Stimulated activated CD4-positive, alpha-beta T cell treated with anti-CD3 and anti-CD28 coated beads, Interleukin-15, amount 100 ng/mL, for 24 hours (primary cell): ENCODE measurements at places on chromosomes 6 and 20.

- no peak for DNase-seq
These were observed 105.1 kb downstream of the EDN3 start for GRCh38 chr20:59405226-59406200.

DNA sequence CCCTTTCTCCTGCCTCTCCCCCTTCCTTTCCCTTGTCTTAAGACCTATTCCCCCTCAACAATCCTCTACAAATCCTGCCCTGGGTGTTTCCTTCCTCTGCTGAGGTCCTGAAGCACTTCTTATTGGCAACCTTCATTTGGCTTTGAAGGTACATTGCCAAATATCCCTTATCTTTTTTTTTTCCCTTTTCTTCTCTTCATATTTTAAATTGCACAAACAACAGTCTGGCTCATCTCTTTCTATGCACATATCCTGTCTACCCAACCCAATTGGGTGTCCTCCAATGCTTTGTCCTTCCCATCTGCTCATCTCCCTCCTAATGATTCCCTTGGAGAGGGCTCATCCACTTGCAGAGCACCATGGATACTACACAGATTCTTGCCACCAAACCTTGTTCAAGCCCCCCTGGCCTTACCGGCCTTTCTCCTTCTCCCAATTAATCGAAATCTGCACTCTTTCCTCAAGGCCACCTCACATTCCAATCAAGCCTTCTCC is 537.9 kb upstream of the JARID2 start:
- DNase-seq, result no peak

DNA sequence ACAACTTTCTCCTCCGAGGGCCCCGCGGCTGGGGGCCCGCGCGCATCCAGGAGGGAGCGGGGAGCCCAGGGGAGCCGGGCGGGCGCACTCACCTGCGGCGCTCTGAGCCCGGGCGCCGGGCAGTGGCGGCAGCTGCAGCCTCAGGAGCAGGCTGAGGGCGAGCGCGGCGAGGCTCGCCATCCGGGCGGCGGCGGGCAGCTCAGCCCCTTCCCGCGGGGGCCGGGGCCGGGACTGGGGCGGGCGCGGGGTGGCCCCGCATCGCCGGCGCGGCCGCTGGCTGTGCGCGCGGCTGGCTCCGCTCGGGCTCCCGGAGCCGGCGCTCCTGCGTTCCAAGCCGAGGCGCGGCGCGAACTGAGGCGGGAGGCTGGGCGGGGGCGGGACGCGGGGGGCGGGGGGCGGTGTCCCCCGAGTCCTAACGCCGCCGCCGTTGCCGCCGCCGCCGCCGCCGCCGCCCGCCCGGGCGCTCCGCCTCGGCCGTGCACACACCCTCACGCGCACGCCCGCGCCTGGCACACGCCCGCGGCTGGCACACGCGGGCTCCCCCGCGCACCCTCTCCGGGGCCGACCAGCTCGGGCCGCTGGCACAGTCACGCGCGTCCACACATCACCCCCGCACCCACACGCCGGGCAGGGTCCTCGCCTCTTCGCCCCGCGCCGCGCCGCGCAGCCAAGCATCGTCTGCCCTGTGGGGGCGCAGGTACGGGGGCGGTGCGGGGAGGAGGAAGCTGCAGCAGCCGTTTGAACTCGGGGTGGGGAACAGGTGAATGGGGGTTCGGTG is at the start of gene PTPRT:
PTPRT (minus strand) TSS at position 353 of the 778 bp plus-strand sequence; CDS start at position 180, 173 bp downstream.
- DNase-seq, result no peak

GRCh38 chr20:1830240-1830639 is 65.0 kb upstream of the SIRPA start:
- no peak for DNase-seq

DNA sequence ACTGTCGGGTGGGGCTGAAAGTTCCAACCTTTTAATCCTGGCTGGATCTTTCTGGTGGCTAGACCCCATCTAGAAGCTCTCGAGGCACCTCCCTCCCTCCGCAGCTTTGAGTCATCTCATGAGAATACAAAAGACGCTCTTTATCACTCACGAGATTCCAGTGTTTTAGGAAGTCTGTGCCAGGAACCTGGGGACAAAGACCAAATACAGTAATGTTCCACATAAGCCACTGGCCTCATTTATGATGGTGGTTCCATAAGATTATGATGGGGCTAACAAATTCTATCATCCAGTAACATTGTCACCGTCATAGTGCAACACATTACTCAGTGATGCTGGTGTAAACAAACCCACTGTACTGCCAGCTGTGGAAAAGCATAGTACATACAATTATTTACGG is 48.7 kb downstream of the NCOA7 start:
- DNase-seq, result no peak

DNA sequence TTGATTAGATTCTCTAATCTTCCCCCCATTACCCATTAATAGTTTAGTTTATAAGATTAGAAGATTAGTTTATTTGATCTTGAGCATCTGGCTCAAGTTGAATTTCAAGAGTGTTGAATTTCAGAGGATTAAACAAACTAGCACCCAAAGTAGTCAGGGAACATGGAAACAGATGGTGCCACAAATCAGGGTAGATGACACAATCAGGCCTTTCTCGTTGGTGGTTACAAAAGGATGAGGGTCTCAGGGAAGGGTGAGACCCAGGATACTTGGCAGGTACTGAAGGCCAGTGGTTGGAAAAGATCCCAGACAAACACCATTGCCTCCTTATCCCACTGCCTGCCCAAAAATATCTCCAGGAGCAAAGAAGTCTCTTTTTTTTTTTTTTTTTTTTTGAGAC is 29.5 kb upstream of the ADGRF1 start:
- no peak for DNase-seq

- DNase-seq, result no peak
These were observed 379.7 kb downstream of the LAMA2 start for GRCh38 chr6:129262661-129263060.

GRCh38 chr6:96853083-96853482 is 15.8 kb upstream of the GPR63 start:
- DNase-seq, result no peak

GRCh38 chr6:105483492-105483891 is 80.6 kb upstream of the PREP start:
- no peak for DNase-seq

GRCh38 chr20:17863209-17863576 is 105.4 kb downstream of the SNX5 start:
- no peak for DNase-seq

DNA sequence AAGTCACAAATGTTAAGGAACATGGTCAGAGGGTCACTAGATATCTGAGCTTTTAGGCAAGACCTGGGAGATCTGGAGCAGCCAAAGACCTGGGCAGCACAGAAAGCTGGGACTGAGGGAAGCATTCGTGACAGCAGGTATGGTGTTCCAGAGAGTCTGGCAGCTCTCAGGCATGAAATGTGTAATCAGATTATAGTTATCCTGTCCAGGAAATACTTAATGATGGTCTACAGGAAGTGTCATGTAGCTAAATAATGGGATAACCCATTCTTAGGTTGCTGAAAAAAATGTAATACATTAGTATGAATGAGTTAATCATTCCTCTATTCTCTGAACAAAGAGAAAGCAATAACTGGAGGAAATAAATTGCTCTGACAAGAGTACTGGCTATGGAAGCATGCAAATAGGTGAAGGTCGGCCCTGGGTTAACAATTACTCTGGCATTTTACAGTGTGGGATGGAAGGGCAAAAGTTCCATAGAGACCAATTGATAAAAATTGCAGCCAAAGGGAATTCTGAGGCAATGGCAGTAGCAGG is 740.5 kb downstream of the CBLN4 start:
- no peak for DNase-seq

GRCh38 chr6:166588691-166589336 is 2.3 kb upstream of the RAMACL start:
- DNase-seq, result no peak

DNA sequence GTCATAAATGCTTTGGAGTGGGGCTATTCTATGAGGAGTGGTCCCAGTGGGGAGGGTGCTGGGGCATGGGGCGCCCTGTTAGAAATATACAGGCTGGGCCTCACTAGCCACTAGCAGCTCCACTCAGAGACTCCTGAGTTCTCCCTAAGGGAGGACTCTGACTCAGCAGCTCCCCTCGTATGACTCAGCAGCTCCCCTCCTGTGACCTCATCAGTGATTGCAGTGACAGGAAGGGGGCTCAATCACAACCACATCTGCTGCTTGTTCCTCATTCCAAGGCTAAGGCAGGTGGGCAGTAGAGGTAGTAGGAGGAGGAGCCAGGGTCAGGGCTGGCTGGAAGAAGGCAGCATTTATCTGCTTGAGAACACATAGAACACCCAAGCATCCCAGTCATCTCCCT is 73.7 kb downstream of the PRND start:
- peak; percentile 65 for DNase-seq

DNA sequence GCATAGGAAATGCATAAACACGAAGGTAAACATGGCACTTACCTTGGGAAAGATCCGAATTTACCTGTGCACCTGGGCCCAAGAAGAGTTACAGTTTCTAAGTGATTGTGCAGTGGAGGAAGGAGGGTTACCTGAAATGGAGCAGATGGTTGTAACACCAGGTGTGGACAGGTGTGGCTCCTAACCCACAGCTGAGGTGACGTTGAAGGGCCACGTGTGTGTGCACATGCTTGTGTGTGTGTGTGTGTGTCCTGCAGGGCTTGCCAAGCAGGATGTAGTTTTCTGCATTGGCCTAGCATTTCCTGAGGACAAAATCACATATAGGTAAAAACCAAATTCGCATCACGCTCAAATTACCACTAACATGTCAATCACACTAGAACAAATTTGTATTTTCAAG is 240.8 kb downstream of the ANKRD60 start:
- no peak for DNase-seq

DNA sequence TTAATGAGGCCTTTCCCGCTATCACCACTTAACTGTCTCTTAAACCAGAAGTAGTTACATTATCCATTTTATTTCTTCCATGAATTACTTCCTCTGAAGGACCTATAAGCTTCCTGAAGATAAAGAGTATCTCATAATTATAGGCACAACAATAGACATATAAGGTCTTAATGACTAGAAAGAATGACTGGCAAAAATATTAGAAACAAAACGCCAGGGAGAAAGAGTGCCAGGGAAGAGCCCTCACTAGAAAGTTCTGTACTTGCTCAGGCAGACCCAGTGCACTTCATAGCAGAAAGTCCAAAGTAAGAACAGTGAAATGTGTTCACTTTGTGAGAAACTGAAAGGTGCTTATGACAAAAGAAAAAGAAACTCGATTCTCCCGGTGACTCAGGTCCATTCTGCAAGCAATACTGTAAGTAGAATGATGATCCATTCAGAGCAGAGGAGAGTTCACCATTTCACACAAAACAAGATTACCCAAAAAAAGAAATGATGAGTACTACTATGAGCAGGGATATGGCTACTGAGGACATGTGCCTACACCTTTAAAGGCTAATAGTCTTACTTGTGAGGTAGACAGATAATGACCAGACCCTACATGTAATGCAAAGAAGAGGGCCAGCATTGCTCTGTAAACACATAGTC is 5.5 kb downstream of the ZNF334 start:
- DNase-seq, result no peak

DNA sequence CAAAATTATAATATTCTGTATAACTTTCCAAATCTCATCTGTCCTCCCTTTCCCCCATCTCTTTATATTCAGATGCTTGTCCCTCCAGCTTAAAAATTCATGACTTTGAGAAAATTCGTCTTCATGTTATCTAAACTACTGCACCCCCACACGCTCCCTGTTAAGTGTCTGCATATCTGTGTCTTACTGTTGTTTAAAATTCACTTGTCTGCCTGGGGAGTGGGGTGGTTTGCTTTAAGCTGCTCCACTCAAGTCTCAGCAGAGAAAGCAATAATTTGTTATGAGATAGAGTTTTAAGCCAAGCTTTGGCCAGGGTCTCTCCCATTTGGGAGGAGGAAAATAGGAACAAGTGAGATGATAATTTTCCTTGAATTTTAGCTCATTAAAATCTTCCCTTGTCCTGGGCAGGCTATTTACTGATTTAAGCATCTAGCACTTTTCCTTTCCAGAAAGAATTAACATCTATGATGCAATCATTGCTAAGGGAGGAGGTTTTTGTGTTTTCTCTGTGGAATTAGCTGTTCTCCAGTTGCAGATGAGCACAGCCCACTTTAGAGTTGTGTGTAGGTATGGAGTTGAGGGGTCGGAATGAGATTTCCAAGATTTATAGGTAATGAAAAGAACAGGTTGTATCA is 36.8 kb downstream of the MTHFD1L start:
- no peak for DNase-seq

DNA sequence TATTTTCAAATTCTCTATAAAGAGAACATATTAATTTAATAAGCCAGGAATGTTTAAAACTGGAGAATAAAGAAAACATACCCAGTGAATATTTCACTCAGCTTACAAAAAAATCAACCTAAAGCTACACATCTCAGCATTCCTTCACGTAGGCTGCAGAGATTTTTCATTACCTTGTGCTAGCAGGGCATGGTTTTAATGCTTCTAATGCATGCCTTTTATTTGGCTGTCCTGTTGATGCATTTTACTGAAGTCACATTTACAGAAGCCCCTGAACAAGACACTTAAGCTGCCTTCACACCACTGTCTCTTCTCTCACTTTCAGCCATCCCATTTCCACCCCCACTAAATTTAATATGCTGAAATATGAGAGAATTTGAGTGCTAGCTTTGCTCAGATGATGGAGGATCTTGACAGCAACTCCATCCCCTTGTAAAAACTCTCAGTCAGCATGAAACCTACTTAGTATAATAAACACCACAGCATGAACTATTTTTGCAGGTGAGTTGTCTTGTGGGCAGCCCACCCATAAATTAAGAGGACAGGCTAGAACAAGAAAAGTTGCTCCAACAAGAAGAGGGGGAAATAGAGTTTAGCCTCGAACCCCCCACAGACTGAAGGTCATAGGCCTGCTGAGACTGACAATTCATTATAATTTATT is 159.4 kb downstream of the SIM1 start:
- no peak for DNase-seq

DNA sequence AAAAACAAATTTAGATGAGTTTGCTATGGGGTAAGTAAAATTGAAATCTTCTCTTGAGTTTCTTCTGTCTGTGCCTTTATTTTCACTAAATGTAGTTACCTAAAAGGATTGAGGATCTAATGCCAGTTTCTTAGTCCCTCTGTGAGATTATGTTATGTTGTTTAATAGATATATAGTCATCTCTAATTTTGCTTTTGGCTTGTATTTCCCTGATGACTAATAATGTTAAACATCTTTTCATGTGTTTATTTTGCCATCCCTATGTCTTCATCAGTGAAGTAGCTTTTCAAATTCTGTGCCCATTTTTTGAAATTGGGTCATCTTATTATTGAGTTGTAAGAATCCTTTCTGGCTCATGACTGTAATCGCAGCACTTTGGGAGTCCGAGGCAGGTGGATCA is 13.7 kb downstream of the QRSL1 start:
- no peak for DNase-seq
